ENCODE measurements at places on chromosomes 4 and X. TPM values are rescaled to one million over a fixed set of nuclear protein-coding genes. Genes with fewer than 3 reads are reported as not detected.

Gene XAGE5
- not detected for total RNA-seq

Gene ARSJ
- not detected for total RNA-seq

Gene CYP4V2
- total RNA-seq: 16.7 TPM

Gene MAOA
- not detected for total RNA-seq

Gene PPARGC1A
- not detected for total RNA-seq
